ENCODE measurements at places on chromosomes 12 and 14.

GRCh38 chr12:44526655-44527182 lies 349.4 kb downstream of the NELL2 start:
- DNase-seq = no peak

DNA sequence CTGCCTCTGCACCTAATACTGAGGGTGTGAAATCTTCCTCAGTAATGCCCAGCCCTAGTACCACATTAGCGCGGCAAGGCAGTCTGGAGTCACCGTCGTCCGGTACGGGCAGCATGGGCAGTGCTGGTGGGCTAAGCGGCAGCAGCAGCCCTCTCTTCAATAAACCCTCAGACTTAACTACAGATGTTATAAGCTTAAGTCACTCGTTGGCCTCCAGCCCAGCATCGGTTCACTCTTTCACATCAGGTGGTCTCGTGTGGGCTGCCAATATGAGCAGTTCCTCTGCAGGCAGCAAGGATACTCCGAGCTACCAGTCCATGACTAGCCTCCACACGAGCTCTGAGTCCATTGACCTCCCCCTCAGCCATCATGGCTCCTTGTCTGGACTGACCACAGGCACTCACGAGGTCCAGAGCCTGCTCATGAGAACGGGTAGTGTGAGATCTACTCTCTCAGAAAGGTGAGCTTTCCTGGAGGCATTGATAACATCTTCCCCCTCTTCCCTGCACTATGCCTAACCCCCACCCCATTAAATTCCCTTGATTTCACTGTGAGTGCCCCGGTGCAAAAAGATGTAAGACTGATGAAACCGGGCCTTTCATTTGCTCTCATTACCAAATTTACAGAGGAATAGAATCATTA lies 291.4 kb downstream of the NAV3 start:
- DNase-seq = no peak

DNA sequence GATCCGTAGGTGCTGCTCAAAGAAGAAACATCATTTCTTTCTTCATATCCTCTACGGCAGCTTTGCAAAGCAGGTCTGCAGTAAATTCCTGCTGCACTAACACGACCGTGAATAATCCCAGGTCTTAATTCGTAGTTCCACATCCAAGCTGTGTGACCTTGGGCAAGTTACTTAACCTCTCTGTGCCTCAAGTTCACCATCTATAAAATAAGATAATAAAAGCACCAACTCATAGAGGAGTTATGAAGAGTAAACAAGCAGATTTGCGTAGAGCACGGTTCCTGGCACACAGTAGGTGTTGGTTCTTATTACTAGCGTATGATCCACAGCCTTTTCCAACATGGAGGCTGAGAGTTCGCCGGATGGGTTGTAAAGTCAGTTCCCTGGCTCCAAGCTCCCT lies 3.6 kb downstream of the NCOR2 start:
- DNase-seq = no peak

- no peak for DNase-seq
Observed at GRCh38 chr12:19671695-19672094, 232.4 kb downstream of the AEBP2 start.

DNA sequence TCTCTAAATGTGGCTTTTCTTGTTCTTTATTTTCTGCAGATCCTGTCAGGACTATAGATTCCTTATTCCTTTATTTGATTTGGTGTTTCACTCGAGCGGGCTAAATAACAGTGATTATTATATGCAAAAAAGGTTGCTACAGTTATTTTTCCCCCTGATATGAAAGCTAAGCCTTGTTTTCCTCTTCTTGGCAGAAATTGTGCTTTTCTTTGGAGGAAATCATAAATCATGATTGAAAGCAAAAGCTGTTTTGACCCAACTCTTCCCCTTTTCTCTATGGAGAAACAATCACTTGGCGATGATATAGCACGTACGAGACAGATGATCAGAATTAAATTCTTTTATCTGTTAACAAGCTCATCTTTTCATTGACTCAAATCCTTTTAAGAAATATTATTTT lies 31.4 kb downstream of the PPFIBP1 start:
- DNase-seq = no peak

- no peak for DNase-seq
Observed at GRCh38 chr12:101733166-101733565, 6.1 kb downstream of the SYCP3 start.

- no peak for DNase-seq
Observed at GRCh38 chr14:102927346-102927877, 4.9 kb downstream of the AMN start.

- DNase-seq = no peak
Observed at GRCh38 chr14:35532783-35533356, 1.1 kb upstream of the INSM2 start.

GRCh38 chr12:3363608-3364007 lies 127.4 kb upstream of the PRMT8 start:
- no peak for DNase-seq

DNA sequence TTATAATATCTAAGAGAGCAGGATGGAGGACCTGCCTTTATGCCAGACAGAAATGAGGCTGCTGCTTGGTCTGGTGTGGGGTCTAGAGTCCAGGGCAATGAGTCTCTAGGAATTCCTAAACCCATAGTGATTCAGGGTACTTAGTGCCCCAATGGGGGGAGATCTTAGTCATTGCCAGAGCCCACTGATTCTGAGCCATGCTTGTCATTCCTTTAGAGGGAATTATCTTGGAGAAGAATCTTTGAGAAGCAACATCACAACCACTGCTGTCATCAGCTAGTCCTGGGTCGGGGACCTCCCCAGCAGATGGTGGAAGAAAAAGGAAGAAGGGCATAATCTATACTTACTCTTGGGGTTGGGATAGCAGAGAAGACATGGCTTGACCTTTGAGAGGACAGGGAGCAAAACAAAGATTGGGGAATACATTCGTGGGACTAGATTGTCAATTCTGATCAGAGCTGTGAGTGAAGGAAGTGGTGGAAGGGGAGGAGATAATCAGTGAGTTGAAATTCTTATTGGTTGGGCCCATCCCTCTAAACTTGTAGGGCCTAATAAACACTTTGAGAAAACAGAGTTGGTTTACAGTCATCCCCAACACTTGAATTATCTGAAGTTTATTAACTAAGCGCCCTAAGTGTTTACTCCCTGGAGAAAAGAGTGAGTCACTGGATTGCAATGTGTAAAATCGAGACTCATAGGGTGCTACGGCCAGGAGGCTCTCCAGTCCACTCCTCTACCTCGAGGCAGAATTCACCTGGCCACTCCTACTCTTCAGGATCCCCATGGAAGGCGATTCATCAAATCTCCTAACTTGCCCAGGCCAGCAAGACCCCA lies 3.0 kb upstream of the KRT3 start:
- no peak for DNase-seq

DNA sequence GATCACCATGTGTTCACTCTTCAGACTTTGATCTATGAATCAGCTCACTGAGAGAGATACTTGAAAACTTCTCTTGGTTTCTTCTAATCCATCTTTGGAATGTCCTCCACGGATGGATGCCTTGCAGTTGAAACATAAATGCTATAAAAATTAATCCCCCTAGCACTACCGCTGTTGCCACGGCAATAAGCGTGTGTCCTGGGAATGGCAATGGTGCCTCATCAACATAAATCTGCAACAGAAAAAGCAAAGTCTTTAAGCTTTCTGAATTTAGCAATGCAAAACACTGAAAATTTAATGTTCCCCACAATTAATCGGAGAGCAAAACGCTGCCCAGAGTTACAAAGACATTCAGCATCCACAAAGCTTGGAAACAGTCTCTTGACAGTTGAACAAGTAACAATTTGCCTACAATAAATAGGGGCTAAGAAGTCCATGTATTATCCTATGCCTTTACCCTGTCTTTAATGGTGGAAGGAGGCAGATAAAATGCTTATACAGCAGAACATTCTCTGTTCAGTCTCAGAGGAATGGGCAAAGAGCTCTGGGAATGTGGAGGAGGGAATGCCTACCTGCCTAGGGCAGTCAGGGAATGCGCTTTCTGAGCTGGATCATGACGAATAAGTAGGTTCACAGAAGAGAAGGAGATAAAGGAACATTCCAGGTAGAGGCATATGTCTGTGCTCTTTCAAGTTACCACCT lies 70.9 kb upstream of the PPP4R3A start:
- no peak for DNase-seq

DNA sequence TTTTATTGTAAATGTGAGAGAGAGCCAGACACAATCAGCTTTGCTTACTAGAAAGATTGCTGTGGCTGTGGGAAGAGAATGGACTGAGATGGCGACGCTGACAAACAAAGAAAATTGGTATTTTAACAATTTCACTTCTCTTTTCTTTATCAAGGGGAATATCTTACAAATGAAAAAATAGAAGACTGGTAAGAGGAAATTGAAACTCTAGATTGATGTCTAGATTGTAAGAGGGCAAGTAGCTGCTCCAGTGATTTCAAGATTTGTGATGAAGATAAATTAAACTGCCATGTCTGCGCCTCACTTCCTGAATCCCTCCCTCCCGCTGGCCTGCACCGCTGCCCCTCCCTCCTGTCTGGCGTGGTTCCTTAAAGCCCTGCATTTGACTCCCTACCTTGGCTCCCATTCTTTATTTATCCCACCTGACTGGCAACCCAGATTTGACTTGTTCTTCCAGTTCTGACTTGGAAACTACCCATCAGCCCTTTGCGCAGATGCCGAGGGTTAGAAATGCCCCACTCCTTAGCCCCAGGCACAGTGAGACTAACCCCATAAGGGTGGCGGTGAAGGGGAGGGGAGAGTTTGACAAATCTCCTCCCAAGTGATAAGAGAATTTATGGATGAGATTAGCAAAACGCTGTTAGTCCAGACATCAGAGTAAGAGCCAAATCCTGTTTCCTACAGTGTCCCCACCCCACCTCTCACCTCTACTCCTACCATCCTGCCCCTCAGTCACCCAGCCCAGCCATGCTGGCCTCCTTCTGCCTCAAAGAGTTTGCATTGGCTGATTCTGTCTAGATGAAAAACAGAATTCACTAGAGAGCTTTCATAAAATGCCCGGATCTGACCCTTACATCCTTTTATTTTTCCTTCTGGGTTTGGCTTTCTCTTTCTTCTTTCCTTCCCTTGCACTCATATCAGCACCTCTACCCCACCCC lies 125.3 kb upstream of the ATF7IP start:
- DNase-seq = no peak

DNA sequence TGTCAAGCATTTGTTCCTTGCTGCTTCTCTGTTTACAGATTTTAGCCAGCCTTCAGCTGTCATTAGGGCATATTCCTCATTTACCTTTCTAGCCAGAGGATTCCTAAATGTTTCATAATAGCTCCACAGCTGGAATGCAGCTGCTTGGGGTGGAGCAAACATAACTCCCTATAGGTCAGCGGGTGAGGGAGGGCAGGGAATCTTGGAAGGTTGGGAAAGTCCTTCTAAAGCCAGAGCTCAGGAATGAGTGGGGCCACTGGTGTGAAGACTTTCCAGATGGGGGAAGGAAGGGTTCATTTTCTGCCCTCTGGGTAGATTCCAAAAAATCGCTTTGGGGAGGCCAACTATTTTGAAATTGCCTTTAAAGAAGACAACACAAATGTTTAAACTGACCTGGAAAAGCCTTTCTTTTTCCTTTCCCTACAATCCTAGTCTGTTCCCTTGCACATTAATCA lies 16.3 kb upstream of the IRF2BPL start:
- no peak for DNase-seq

GRCh38 chr12:4270831-4271716 lies 2.5 kb upstream of the CCND2 start:
- DNase-seq = no peak

DNA sequence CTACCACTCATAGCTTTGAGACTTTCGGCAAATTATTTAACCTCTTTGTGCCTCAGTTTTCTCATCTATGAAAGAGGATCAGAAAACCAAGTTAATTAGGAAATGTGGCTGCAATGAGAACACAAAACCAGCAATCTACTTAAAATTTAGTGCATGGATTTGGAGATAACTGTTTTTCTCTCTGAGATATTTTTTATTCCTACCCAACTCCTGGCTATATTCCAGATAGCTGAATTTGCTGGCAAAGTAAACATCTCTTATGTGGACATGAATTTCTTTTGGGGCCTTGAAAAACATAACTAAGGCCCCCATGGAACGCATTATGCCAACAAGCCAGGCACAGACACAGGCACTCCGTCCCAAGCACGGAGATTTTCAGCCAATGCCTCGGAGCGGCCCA lies 53.4 kb upstream of the FOXN3 start:
- no peak for DNase-seq

DNA sequence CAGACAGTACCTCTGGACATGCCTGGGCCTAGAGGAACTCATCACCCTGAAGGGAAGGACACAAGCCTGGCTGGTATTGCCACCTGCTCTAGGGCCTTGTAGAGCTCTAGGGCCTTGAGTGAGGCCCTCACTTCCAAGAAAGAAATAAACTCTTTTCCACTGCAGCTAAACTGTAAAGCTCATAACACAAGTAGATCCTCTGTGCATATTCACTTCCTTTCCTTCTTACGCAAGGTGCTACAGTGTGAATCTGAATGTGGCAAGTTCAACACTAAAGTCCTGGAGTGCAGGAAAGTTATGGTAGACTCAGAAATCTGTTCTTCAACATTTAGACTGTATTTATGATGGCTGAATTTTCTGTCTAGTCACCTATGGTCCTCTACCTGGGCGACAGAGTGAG lies 14.5 kb downstream of the RNASE3 start:
- no peak for DNase-seq

- DNase-seq = no peak
Observed at GRCh38 chr14:91219517-91220389, 24.8 kb downstream of the GPR68 start.

DNA sequence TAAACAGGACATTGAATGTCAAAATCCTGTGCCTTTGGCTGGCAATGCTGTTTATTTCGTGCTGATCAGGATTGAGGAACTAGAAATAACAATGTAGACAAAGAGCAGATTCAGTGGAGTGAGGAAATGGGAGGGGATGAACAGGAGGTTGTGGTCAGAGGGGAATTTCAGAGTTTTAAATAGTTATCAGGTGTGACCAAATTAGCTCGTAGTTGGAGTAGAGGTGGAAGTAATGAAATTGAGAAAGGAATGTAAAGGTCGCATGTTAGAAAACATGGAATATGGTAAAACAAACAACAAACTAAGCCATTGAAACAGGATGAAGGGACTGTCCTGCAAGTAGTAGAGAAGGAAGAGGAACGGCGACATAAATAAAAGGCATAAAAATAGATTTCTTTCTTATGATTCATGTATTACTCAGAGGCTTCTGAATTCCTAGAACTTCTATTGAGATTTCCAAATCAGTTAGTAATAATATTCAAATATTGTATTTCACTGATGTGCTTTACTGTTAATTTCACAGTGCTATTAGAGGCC lies 9.5 kb upstream of the SAV1 start:
- no peak for DNase-seq

DNA sequence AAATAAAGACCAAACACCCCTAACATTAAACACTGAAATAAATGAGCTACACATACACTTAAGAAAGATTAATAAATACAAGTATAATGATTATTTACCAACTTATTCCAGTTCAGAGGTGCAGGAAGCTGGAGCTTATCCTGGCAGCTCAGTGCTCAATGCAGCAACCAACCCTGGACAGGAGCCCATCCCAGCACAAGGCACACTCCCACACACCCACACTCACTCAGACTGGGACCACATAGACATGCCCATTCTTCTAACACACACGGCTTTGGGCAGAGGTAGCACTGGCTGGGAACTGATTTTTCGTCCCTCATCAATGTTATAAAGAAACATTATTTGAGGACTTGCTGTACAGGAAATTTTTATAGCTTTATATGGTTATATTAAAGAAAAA lies 797.4 kb downstream of the RPS29 start:
- DNase-seq = no peak

GRCh38 chr12:131828671-131829355 lies 620 bp downstream of the MMP17 start:
- DNase-seq = no peak

All from NCI-H1436 treated with DMSO at 0.1 percent for 48 hours (cell line).